NCI-H2171 (cell line): ENCODE measurements at places on chromosomes 11 and 22.

DNA sequence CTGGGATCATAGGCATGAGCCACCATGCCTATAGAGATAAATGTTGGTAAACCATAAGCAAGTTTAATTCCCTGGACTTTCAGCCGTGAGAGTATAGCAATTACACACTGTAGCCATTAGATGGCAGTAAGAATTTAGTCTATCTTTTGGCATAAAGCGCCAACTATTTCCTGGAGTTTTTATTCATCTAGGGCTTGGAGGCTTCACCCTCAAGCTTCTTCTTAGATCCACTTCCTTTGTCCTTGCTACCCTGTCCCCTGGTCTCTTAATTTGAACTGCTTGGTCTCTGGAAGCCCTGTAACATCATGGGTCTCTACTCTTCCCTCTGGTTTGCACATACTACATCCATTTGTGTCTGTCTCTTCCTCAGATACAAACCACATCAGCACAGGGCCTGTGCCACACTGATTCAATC is 38.2 kb downstream of the OR10A6 start:
- DNase-seq = no peak

DNA sequence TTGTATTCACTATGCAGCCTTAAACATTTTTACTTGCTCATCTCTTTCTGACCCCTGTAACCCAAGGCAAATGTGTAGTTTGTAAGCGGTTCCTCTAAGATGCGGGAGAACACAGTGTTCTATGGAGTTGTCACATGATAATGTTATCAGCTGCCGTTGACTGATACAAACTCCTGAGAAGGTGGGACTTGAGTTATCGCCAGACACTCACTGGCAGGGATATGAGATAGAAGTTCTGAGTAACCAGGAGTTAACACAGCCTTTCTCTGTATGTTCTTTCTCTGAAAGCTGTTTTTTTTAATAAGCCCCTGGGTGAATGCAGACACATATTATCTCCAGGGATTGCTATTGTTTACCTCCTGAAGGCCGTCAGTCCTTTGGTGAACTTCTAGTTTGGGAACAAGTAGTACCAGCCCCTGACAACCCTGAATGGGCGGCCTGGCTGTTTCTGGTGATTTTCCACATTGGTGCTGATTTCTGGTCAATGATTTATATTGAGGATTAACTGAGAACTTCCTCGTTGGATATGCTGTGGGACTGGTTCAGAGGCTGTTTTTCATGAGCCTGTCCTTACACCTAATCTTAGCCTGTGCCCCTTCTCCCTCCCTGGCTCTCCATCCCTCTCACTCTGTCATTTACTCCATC is 155.3 kb upstream of the RASSF10 start:
- no peak for DNase-seq

GRCh38 chr22:19620742-19621371 is 93.4 kb upstream of the SEPTIN5 start:
- no peak for DNase-seq

DNA sequence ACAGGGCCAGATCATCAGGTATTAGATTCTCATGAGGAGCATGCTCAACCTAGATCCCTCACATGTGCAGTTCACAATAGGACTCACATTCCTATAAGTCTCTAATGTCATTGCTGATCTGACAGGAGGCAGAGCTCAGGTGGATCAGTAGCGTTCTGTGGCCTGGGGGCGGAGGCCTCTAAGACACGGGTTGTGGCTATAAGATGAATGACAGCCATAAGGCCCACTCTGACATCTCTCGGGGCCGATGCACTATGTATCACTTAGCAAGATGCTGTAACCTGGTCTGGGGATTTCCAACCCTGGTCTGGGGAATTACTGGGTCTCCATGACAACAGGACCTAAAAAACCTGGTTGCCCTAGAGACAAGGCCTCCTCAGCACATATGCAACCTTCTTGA is 932.7 kb downstream of the TBC1D22A start:
- no peak for DNase-seq

DNA sequence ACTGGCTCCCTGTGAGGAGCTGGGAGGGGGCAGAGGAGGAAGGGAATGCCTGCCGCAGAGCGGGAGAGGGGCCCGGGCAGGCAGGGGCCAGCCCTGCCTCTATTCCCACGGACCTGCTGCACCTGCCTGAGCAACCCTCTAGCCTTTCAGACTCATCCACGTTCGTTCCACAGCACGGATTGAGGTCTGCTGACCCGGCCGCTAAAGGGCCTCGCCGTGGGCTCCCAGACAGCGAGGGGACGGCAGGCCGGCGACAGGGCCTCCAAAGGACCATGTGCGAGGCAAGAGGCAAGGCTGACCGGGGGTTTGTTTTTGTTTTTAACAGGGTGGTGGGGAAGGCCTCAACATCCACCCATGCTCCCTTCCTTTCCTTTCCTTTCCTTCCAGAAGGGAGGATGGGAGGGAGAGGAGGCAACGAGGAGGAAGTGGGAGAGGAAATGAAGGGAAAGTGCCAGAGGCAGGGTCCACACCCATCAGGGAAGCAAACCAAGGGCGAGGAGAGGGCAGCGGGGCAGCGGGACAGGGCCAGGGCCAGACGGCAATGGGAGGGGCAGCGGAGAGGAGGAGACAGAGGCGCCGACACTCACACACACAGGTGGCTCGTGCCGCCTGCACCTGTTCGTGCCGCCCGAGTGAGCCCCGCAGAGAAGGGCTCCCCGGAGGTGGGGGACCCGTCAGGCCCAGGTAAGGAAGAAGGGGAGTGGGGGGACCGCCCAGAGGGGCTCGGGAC is 7.5 kb downstream of the LRFN4 start:
- no peak for DNase-seq

DNA sequence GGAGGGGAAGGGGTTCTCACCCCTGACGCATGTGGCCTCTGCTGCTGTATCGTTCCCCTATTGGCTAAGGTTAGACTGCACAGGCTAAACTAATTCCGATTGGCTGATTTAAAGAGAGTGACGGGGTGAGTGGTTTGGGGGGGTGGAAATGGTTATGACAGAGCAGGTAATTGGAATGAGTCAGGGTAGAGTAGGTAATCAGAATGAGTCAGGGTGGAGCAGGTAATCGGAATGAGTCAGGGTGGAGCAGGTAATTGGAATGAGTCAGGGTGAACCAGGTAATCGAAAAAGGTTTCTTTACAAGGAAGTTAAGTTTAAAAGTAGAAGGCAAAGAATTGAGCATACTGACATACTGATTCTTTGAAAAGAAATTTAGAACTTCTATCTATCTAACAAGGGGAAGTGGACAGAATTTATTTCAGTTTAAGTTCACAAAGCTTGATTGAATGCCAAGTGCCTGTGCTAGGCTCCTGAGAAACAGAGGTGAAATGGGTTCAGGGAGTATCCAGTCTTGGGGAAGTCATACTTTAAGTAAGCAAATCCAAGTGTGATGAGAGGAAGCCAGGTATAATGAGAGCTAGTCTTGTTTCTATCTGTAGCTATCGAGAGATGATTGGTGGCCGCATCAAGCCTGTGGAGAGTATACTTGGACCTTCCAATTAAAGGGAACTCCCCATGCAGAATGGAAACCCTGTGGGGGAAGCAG is 58.0 kb downstream of the C11orf91 start:
- no peak for DNase-seq

DNA sequence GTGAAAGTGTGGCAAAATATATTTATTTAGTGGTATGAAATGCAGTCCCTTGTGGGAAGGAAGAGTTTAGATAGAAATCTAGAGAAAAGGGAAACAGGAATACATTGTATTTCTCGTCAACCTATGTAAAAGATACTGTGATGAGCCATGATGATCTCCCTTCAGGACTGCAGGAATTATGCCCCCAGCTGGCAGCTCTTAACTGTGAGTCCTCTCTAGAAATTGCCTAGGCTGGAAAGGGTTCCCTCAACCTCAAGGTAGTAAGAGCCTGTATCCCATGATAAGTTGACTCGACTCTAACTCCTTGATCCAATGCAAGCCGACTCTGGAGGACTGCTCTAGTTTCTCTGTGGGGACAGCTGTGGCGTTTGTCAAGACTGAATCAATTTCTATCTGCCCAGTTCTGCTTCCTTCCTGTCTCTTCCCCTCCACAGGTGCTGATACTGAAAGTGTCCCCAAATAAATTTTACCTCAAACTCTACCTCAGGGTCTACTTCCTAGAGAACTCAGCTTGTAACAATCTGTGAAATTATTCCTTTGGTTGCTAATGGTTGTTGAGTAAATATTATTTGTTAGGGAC is 897.3 kb downstream of the METTL15 start:
- DNase-seq = no peak

DNA sequence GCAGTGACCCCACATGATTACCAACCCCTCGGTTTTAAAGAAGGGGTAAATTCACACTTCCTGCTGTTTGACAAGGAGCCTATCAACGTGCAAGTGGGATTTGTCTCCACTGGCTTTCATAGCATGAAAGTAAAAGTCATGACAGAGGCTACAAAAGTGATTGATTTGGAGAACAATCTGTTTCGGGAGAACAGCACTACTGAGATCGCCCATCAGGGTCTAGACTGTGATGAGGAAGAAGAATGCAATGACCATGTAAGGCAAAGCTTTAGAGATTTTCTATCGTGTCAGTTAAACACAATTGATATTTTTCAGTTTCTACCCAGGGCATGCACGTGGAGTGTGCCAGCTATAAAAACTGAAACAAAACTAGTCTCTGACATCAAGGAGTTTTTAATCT is 41.7 kb downstream of the HORMAD2 start:
- no peak for DNase-seq
